ENCODE measurements at places on chromosomes 13 and 19.

- DNase-seq = no peak
Observed at GRCh38 chr13:27964741-27965323, 4.3 kb downstream of the CDX2 start.

GRCh38 chr19:47227352-47228167 is 3.4 kb downstream of the BBC3 start:
- DNase-seq = peak; percentile 92

DNA sequence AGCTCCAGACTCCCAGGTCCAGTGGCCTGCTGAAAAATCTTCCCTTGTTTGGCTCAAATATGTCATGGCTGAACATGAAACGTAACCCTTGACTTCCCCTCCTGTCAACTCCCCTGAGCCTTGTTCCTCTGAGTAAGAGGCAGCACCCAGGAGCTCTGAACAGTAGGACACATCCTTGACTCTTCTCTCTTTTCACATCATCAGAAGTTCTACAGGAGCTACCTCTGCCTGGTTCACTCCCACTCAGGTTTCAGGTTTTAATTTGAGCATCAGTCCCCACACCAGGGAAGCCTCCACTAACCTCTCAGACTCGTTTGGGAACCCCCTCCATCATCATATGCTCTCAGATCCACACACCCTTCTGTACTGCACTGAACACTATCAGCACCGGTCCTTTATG is 30.3 kb downstream of the ZNF823 start:
- peak; percentile 5 for DNase-seq

GRCh38 chr13:25046985-25047511 is 48.9 kb upstream of the PABPC3 start:
- no peak for DNase-seq

DNA sequence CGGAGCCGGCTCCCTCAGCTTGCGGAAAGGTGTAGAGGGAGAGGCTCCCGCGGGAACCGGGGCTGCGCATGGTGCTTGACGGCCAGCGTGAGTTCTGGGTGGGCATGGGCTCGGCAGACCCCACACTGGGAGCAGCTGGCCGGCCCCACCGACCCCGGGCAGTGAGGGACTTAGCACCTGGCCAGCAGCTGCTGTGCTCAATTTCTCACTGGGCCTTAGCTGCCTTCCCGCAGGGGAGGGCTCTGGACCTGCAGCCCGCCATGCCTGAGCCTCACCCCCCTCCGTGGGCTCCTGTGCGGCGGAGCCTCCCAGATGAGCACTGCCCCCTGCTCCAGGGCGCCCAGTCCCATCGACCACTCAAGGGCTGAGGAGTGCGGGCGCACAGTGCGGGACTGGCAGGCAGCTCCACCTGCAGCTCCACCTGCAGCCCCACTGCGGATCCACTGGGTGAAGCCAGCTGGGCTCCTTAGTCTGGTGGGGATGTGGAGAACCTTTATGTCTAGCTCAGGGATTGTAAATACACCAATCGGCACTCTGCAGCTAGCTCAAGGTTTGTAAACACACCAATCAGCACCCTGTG is 1141.8 kb downstream of the PCDH17 start:
- no peak for DNase-seq

DNA sequence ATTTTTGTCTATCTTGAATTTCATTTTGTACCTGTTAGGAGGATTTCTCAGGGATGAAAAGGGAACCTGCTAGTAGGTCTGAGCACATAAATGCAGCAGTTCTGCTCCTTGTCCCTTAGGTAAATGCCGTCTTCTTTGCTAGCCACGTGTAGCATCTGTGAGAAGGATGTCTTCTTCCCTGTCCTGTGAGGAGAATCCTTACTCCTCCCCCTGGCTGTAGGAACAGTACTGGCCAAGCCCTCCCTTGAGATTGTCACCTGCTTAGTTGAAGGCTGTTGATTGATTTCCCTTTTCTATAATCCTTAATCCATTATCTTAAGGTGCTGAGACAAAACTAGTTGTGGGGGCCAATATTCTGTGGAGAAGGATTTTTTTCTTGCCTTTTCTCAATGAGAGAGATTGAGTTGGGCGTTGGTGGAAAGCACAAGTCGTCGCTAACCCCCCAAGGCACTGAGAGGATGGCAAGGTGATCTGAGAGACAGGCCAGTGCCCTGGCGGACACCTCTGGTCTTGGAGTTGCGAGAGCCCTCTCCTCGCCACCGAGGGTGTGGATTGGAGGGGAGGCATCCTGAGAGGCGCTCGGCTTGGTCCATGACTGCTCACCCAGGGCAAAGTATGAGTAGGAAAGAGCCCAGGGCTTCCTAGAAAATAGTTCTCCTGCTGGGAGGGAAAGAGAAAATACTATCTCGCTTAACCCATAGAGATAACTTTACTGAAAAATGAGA is 216.7 kb downstream of the ATP8A2 start:
- DNase-seq = no peak

- DNase-seq = no peak
Observed at GRCh38 chr19:12856653-12857052, 18.3 kb downstream of the MAST1 start.
